ENCODE measurements at places on chromosomes 4 and X.

GRCh38 chrX:153761863-153762262 lies 2.2 kb upstream of the PLXNB3 start:
- DNase-seq, result no peak

GRCh38 chrX:132474544-132475248 lies 14.1 kb downstream of the MBNL3 start:
- DNase-seq, result no peak

GRCh38 chr4:67198727-67199126 lies 346.6 kb downstream of the CENPC start:
- DNase-seq, result peak; percentile 6

- DNase-seq, result no peak
These were observed 176.9 kb downstream of the PDHA2 start for GRCh38 chr4:96016634-96017299.

DNA sequence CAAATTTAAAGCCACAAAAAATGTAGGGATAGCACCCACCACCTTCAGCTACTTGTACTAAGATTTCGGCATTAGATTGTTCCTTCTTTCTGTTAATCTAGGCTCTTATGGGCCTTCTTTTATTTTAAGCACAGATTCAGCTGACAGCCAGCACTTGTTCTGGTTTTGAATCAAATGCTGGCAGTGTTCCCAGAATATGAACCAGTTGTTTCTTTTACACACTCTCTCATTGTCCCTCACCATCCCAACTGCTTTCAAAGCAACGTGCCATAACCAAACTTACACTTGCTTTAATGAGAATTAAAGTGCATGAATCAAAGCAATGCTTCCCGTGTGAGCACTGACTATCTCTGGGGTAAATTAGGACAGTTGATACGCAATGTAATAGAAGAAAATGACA lies 744.5 kb upstream of the FAM241A start:
- DNase-seq, result no peak

- no peak for DNase-seq
These were observed 2.1 kb downstream of the MAGEA10 start for GRCh38 chrX:152136312-152136711.
